ENCODE measurements at places on chromosomes 6 and 20. TPM values are rescaled to one million over a fixed set of nuclear protein-coding genes. Genes with fewer than 3 reads are reported as not detected.

MOXD1 gene
- 21.3 TPM for total RNA-seq

NKX2-4 gene
- 0.11 TPM for total RNA-seq

MLN gene
- total RNA-seq = not detected

HSPA1L gene
- total RNA-seq = 4.8 TPM

SCRT2 gene
- total RNA-seq = 0.40 TPM

CNKSR3 gene
- 17.0 TPM for total RNA-seq

CRIP3 gene
- total RNA-seq = 8.4 TPM

CCN6 gene
- total RNA-seq = not detected

PM20D2 gene
- total RNA-seq = 20.9 TPM

CLPSL2 gene
- total RNA-seq = not detected

VSTM2L gene
- 32.2 TPM for total RNA-seq

ADTRP gene
- 0.88 TPM for total RNA-seq

AARS2 gene
- 18.3 TPM for total RNA-seq

DLK2 gene
- 4.1 TPM for total RNA-seq

LY6G6F gene
- total RNA-seq = not detected

TNFRSF6B gene
- 3.1 TPM for total RNA-seq

KHDC1L gene
- 0.83 TPM for total RNA-seq

DLL1 gene
- 12.9 TPM for total RNA-seq

AKAP7 gene
- total RNA-seq = 67.1 TPM

TUBB2B gene
- total RNA-seq = 702 TPM

CRISP2 gene
- 0.44 TPM for total RNA-seq

OCSTAMP gene
- total RNA-seq = not detected

PRPH2 gene
- total RNA-seq = 5.8 TPM

PMEPA1 gene
- 15.8 TPM for total RNA-seq

MYCT1 gene
- total RNA-seq = 16.9 TPM

PPIL6 gene
- 15.1 TPM for total RNA-seq

MYLK2 gene
- 5.2 TPM for total RNA-seq

SLC17A2 gene
- total RNA-seq = not detected

SALL4 gene
- total RNA-seq = 2.3 TPM

HAO1 gene
- total RNA-seq = not detected

BMP5 gene
- total RNA-seq = 34.5 TPM

SERAC1 gene
- total RNA-seq = 14.7 TPM

SLC22A7 gene
- 0.20 TPM for total RNA-seq

TINAG gene
- total RNA-seq = not detected

SYCP2L gene
- total RNA-seq = 5.9 TPM

TMEM200A gene
- 8.8 TPM for total RNA-seq

MYLK4 gene
- 3.6 TPM for total RNA-seq

MOG gene
- 22.6 TPM for total RNA-seq

GPX5 gene
- total RNA-seq = not detected

GSTA2 gene
- not detected for total RNA-seq

TRIM31 gene
- total RNA-seq = not detected

THBD gene
- total RNA-seq = 14.7 TPM

SLC22A16 gene
- total RNA-seq = 1.3 TPM

IPCEF1 gene
- total RNA-seq = 11.8 TPM

ENPP1 gene
- 6.4 TPM for total RNA-seq

SOX12 gene
- total RNA-seq = 4.3 TPM

SLPI gene
- total RNA-seq = 10.2 TPM

CCN5 gene
- 0.17 TPM for total RNA-seq

CLIC1 gene
- total RNA-seq = 96.3 TPM

MAP1LC3A gene
- 61.6 TPM for total RNA-seq

FKBP1C gene
- 0.44 TPM for total RNA-seq

LY6G6D gene
- total RNA-seq = 6.6 TPM

F13A1 gene
- total RNA-seq = 43.1 TPM

VGLL2 gene
- 0.11 TPM for total RNA-seq

PRR18 gene
- 3.2 TPM for total RNA-seq

GTSF1L gene
- total RNA-seq = not detected

All from spinal cord (tissue), 10 donors.